Hematopoietic multipotent progenitor cell treated with erythropoietin and hydrocortisone succinate and interleukin-3 and kit ligand, for 6 days (in vitro differentiated cells): ENCODE measurements at places on chromosomes 5 and 9.

DNA sequence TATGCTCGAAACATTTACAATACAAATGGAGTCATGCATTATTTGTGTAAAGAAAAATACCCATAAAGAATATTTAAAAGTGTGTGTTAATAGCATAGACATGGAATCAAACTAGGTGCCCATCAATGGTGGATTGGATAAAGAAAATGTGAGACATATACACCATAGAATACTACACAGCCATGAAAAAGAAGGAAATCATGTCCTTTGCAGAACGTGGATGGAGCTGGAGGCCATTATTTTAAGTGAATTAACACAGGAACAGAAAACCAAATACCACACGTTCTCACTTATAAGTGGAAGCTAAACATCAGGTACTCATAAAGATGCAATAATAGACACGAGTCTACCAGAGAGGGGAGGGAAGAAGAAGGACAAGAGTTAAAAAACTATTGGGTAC is 22.8 kb downstream of the SMIM23 start:
- DNase-seq = no peak

- DNase-seq = peak; percentile 95
Observed at GRCh38 chr9:122464633-122465567, 12.8 kb downstream of the OR1J1 start.

- DNase-seq = no peak
Observed at GRCh38 chr9:108274971-108275370, 580.8 kb downstream of the ACTL7B start.

GRCh38 chr5:126066836-126067235 is 356.4 kb upstream of the GRAMD2B start:
- DNase-seq = peak; percentile 3

DNA sequence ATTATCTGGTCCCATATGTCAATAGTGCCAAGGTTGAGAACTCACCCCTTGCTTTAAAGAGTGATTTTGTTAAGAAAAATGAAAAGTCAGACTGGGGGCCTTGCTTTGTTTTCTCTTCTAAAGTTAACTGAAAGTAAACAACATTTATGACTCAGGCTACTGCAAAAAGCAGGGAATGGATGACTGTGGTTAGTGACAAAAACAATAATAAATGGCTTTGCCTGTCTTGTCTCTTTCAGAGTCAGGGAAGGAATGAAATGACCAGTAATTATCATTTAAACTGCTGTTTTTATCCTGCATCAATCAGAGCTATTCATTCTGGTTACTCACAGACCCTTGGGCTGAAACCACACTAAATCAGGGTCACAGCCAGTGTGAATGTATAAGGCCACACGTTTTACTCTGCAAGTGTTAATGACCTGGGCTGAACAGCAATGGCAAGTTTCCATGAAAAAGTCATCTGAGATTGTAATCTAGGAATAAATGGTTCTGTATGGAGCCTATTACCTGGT is 112.2 kb downstream of the ZNF608 start:
- DNase-seq = no peak

- DNase-seq = no peak
Observed at GRCh38 chr9:124602632-124603031, 95.4 kb upstream of the NR5A1 start.

DNA sequence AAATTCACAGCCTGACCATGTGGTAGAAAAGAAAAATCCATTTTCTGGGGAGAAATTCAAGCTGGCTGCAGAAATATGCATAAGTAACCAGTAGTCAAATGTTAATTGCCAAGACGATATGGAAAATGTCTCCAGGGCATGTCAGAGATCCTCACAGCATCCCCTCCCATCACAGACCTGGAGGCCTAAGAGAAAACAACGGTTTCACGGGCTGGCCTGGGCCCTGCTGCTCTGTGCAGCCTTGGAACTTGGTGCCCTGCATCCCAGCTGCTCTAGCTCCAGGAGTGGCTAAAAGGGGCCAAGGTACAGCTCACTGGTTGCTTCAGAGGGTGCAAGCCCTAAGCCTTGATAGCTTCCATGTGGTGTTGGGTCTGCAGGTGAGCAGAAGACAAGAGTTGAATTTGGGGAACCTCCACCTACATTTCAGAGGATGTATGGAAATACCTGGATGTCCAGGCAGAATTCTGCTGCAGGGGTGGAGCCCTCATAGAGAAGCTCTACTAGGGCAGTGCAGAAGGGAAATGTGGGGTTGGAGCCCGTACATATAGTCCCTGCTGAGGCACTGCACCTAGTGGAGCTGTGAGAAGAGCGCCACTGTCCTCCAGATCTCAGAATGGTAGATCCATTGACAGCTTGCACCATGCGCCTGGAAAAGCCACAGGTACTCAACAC is 49.7 kb downstream of the PTBP3 start:
- no peak for DNase-seq

GRCh38 chr5:81908771-81909170 is 63.1 kb upstream of the ATG10 start:
- peak; percentile 36 for DNase-seq

GRCh38 chr5:190366-191035 is 794 bp upstream of the LRRC14B start:
- no peak for DNase-seq

- no peak for DNase-seq
Observed at GRCh38 chr5:133953568-133954145, 14.8 kb downstream of the C5orf15 start.

GRCh38 chr9:75866273-75866871 is 24.1 kb upstream of the PCSK5 start:
- DNase-seq = peak; percentile 69

GRCh38 chr5:142182840-142183239 is 74.3 kb downstream of the NDFIP1 start:
- no peak for DNase-seq

DNA sequence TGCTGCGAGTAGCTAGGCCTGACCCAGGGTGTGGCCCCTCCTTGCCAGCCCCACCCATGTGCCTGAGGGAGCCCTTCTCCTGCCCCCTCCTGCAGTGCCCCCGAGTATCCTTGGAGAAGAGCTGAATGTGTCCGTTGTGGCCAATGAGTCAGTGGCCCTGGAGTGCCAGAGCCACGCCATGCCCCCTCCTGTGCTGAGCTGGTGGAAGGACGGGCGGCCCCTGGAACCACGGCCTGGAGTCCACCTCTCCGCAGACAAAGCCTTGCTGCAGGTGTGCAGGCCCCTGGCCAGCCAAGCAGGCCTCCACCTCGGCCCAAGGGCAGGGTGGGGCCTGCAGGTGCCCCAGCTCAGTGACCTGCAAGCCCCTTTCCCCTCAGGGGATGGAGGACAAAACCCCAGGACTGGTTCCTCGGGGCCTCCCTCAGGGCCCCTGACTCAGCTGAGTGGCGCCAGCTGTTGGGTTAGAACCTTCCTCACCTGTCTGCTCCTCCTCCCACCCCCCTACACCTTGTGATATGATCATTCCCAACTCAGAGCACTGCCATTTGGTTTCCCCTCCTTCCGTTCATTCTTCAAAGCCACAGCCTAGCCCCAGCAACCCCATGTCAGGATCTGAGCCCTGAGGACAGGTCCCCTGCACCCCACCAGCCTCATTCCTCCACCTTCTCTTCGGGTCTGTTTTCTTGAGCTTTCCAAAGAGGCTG is 80.0 kb upstream of the ASS1 start:
- no peak for DNase-seq

DNA sequence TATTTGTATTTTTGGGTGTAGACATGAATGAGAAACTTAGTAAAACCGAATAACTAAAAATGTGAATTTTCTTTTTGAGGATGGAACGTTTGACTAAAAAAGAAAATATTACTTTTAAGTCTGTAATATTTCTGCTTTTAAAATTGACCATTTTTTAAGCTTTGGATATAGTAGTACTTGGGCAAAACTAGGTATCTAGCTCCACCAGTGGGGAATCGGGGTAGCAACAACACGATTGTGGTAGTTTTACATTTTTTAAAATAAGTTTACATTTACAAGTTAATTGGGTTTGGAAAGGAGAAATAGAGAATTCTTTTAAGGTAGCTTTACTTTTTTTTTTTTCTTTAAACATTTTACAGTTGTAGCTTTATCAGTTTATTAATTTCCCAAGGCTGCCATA is 154.4 kb downstream of the MAN2A1 start:
- peak; percentile 38 for DNase-seq

GRCh38 chr9:134637241-134637640 is 4.4 kb upstream of the COL5A1 start:
- no peak for DNase-seq

- DNase-seq = no peak
Observed at GRCh38 chr5:115602591-115603125, 379 bp upstream of the TICAM2 start.

GRCh38 chr5:124111886-124112285 is 599.9 kb downstream of the CSNK1G3 start:
- DNase-seq = no peak

GRCh38 chr5:68641211-68641610 is 425.7 kb downstream of the PIK3R1 start:
- DNase-seq = no peak

DNA sequence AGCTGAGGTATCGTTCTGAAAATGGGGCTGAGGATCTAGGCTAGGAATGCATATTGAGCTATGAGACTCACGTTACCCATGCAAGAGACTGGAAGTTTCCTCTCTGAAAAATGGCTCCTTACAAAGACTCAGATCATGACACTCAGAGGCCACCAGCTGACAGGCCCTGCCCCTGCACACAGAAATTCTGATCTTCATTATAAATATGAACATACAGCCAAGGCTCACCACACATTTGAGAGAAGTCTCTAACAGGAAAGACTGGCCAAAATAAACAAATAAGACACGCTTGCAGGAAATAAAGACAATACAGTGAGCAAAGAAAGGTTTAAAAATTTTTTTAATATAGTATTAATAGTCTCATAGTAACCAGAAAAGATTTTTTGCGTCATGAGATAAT is 365.9 kb downstream of the NFIB start:
- no peak for DNase-seq

DNA sequence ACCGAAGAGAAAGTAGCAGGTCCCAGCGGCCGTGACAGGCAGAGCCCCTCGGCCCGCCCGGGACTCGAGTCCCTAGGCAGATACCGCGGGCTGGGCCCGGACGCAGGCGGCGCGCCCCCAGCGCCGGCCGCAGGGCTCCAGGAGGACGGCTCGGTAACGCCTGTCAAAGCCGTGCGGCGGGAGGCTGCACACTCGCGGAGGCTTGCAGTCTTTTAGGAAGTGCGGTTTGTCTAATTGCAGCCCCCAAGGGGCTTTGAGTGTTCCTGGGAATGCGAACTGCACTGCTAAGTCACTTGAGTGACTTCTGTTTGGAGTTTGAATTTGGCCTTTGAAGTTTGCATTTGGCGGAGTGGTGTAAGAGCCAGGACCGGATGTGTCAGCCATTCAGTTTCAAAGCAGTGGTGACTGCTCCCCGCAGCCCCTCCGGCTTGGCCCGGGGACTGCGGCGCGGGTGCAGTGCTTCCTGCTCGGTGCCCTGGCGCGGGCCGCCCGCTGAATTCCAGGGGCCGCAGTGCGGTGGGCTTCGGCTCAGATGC is 1.3 kb downstream of the MAP3K1 start:
- peak; percentile 76 for DNase-seq

GRCh38 chr5:111076091-111076490 is 4.6 kb downstream of the TSLP start:
- DNase-seq = no peak

DNA sequence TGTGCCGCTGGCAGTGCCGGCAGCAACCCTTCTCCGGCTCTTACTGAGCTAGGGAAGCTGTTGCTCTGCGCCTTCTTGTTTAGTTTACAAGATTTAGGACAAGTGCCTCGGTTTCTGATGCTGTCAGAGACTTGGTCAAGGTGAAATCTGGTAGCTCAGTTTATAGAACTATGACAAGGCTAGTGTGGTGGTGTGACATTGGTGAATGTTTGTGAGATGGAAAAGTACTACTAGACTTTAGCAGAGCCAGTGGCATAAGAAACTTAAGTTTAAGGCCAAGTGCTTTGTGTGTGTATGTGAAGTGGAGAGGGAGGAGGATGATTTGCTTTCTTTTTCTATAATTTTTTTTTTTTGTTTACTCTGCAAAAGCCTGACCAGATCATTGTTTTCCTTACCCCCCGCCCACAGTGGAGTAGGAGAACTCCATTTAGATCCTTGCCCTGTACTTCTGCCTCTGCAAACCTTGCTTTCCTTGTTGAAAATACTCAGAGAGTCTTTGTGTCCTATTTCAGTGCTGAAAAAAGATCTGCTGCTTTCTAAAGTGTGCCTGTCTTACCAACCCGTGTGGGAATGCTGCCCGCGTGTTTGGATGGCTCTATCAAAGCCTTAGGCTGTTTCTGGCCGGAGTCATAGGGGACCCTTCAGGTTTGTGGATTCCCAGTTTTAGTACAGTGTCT is 75.9 kb downstream of the TRIO start:
- no peak for DNase-seq

GRCh38 chr5:8188874-8189565 is 320.1 kb downstream of the MTRR start:
- DNase-seq = peak; percentile 2

GRCh38 chr9:14524873-14525515 is 168.2 kb downstream of the ZDHHC21 start:
- no peak for DNase-seq

GRCh38 chr9:121285835-121286687 is 18.1 kb downstream of the GSN start:
- DNase-seq = peak; percentile 49

- DNase-seq = no peak
Observed at GRCh38 chr5:125298258-125298657, 551.8 kb upstream of the ZNF608 start.

DNA sequence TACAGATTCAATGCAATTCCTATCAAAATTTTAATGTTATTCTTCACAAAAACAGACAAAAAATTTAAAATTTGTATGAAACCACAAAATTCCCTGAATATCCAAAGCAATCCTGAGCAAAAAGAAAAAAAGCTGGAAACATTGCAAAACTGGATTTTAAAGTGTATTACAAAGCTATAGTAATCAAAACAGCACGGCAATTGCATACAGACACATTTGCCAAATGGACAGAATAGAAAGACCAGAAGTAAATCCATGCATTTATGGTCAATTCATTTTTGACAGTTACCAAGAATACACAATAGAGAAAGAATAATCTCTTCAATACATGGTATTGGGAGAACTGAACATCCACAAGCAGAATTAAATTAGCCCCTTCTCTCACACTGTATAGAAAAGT is 110.5 kb downstream of the TMEM232 start:
- DNase-seq = no peak

DNA sequence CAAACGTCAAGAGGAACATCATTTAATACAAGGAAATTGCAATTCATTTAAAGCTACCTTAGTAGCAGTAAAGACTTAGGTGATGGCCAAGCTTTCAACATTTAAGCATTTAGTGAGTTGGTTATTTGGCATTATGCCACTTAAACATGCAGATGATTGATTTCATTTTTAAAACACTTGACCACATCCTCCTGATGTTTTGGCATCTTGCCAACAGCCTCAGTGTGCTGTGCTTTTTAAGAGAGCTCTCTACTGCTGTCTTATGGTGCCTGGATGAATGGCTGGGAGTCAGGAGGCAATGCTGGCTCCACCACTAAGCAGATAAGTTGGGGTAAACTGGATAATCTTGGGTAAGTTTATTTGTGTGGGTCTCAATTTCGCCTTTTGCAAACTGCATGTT is 364.5 kb downstream of the MAN2A1 start:
- peak; percentile 91 for DNase-seq

GRCh38 chr5:95713960-95714710 is 17.0 kb upstream of the RHOBTB3 start:
- no peak for DNase-seq
